SK-N-SH treated with all-trans-retinoic acid at 6 μM for 48 hours (cell line): ENCODE measurements at places on chromosomes 6 and 20.

- no peak for ATAC-seq
Measured at GRCh38 chr6:108658174-108658573, 97.5 kb downstream of the FOXO3 start.

DNA sequence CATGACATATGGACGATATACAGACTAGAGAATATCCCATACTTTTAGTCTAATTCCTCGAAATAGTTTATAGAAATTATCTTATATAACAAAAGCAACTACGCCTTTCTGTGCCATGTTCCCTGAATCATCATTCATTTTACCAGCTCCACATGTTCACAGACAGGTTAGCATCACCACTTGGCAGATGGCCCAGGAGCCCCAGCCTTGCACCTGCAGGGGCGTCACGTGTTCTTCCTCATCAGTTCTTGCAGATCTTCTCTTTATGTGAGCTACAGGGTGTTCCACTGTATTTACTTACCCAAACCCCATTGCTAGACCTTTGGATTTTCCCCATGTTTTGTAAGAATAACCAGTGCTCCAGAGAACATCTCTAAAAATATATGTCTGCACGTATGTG, 12.6 kb upstream of the BNIP5 start:
- no peak for ATAC-seq

GRCh38 chr20:48603116-48603818, 224.5 kb downstream of the PREX1 start:
- ATAC-seq = no peak

GRCh38 chr6:105200133-105200730, 20.4 kb upstream of the POPDC3 start:
- peak; percentile 20; the same call in 2 of the 3 replicates for ATAC-seq

- no peak for ATAC-seq
Measured at GRCh38 chr20:25116739-25117458, 35.0 kb upstream of the VSX1 start.

GRCh38 chr20:23856736-23857135, 22.8 kb downstream of the CST5 start:
- ATAC-seq = no peak

GRCh38 chr6:170085475-170086401, 205.1 kb downstream of the DLL1 start:
- no peak for ATAC-seq

GRCh38 chr6:125793280-125793679, 2.5 kb downstream of the NCOA7 start:
- no peak for ATAC-seq
